Breast epithelium (tissue), 4 donors: ENCODE measurements at places on chromosomes 5 and 9. TPM values are rescaled to one million over a fixed set of nuclear protein-coding genes. Genes with fewer than 3 reads are reported as not detected.

TRIP13 gene
- 2.3 TPM for total RNA-seq

- H3K36me3 ChIP-seq = no peaks in the 10 kb centered on the region
- H3K4me3 ChIP-seq = no peak overlapping the region
- no peaks in the 10 kb centered on the region for H3K4me1 ChIP-seq
These were observed 549.0 kb upstream of the ZNF608 start for GRCh38 chr5:125295405-125295872.

DNA sequence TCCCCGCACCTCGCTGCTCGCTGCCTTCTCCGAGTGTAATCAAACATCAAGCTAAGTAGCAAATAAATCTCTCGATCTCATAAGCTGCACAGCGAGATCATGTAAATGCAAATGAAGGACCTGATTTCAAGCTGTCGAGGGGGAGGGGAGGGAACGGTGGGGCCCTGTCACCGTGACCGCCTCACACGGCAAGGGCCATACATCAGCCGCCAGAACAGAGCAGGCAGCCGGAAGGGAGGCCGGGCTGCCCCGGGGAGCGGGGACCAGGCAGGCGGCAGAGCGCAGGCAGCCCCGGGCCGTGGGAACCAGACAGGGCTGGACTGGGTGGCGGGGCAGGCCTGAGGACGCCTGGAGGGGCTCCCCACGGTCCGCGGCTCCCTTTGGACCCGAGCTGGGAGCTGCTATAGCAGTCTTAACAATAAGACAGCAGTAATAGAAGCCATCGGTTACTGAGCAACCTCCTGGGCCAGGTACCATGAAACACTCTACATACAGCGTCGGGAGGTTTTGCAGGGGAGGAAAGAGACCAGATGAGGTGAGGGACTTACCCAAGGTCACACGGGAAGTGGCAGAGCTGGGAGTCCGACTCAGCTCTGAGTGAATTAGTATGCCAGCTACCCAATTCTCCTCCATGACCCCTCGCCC, 76.8 kb downstream of the CFAP77 start:
- H3K36me3 ChIP-seq = no peaks in the 10 kb centered on the region
- no peaks in the 10 kb centered on the region for H3K4me1 ChIP-seq
- H3K4me3 ChIP-seq = no peak overlapping the region
- DNase-seq = no peak
- peaks cover 53% of the 10 kb centered on the region for H3K27me3 ChIP-seq
- no peak overlapping the region for H3K27ac ChIP-seq

DNA sequence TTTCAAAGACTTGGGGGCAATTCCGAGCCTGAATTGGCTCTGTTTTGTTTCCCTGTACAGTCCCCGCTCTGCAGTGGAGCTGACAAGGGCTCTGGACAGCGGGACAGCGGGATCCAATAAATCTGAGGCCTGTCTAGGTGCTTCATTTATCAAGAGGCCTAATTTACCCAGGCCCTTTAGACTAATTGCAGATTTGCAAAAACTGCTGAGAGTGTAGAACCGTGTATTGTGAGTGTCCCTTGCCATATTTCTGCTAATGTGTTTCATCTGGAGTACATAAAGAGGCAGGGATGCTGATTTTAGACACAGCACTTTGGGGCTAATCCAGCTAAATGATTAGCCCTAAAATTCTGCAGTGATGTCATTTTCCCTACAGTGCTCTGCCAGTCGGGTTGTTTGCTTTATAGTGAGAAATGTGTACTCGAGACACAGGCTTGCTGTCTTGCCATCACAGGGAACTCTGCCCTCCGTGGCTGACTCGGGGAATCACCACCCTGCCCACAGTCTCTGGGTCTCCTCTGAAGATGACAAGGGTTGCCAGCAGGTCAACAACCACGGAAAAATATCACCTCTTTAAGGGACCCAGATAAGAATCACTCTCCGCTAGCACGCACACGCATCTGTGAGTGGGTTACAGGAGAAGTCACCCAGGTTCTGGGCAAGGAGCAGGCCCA, 592.0 kb downstream of the BNC2 start:
- no peaks in the 10 kb centered on the region for H3K4me1 ChIP-seq
- no peak overlapping the region for H3K4me3 ChIP-seq
- no peak for DNase-seq
- H3K36me3 ChIP-seq = no peaks in the 10 kb centered on the region
- H3K27me3 ChIP-seq = no peaks in the 10 kb centered on the region
- H3K27ac ChIP-seq = no peak overlapping the region

- DNase-seq = no peak
- no peaks in the 10 kb centered on the region for H3K27me3 ChIP-seq
- H3K4me1 ChIP-seq = no peaks in the 10 kb centered on the region
- H3K27ac ChIP-seq = no peak overlapping the region
- no peak overlapping the region for H3K4me3 ChIP-seq
These were observed 63.1 kb upstream of the MOCS2 start for GRCh38 chr5:53172630-53173029.

GRCh38 chr5:40914835-40915234, 5.5 kb downstream of the C7 start:
- DNase-seq = no peak
- no peaks in the 10 kb centered on the region for H3K4me1 ChIP-seq
- H3K36me3 ChIP-seq = no peaks in the 10 kb centered on the region
